Fibroblast of skin of left biceps (primary cell): ENCODE measurements at places on chromosomes 2 and 18.

- no peak for DNase-seq
Observed at GRCh38 chr2:105858868-105859693, 114.4 kb downstream of the NCK2 start.

DNA sequence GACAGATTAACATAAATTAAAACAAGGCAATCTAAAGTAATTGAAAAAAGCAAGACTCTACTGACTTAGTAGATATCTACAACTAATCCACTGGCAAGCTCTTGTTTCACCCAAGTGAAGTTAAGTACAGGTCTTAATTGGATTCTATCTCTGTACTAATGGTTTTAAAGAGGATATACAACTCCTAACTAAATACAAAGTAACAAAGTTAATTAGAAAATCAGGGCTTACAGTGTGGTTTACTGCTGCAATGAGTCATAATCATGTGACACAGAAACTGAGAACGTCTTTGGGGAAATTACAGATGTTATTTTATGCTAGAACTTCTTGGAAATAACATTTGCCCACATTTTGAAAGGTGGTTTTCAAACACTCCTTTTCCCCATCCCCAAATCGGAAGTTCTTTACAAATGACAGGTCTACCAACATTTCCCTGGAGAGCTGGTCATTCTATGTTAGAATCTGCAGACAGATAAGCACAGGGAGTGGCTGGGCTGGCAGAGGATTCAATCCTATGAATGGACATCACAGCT, 245.3 kb downstream of the STK39 start:
- DNase-seq = no peak

DNA sequence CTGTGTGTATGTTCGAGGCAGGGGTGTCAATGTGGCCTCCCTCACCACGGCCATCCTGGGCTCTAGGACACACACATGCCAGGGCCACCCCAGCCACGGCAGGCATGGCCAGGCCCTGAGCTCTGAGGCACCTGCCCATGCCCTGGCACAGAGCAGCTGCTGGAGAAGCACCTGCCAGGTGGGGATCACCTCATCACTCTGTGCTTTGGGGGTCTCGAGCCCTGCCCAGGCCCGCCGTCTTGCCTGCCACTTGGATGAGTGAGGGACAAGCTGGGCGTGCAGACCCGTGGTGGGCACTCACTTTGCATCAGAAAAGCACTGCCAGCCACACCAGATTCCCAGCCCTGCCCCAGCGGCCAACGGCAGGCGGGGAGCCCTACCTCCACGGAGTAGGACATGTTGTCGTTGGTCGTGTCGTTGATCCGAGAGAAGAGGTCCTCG, 33.1 kb downstream of the KIF1A start:
- no peak for DNase-seq

DNA sequence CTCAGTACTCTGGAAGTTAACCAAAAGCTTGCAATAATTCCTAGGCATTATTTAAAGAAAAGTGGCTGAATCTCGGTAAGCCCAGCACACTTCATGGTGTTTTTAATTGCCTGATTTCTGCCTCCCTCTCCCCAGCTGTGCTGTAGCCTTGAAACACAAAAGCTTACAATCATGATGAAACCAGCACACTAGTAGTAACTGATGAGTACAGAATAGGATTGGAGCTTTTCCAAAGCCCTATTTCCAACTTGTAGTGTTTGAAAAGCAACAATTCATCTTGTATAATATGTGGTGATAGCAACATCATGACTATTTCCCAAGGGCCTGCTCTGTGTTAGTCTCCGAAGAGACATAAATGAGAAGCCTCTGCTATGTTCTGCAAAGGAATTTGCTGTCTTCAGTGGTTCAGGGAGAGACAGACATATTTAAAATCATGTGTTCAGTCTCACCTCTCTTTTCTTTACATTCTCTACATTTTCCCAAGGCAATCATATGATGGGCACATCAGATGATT, 1015.0 kb downstream of the BCL11A start:
- DNase-seq = no peak

DNA sequence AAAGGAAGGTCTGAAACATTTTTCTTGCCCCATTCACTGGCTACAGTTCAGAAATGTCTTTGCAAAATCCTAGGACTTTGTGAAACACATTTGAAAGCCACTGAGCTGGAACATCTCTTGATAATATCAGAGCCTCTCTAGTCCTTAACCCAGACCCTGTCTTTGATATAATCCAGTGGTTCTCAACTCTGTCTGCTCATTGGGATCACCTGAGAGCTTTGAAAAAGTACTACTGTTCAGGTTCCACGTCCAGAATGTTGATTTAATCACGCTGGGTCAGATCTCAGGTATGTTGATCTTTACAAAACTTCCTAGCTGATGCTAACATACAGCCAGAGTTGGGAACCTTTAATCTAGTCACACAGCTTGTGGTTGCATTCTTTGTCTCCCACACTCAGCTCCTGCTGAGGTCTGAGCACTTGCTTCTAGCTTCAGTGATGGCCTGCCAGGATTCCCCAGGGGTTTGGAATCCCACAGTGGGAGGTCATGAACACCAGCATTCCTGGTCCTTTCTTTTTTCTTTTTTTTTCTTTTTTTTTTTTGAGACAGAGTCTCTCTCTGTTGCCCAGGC, 262.7 kb downstream of the SETBP1 start:
- DNase-seq = peak; percentile 62

DNA sequence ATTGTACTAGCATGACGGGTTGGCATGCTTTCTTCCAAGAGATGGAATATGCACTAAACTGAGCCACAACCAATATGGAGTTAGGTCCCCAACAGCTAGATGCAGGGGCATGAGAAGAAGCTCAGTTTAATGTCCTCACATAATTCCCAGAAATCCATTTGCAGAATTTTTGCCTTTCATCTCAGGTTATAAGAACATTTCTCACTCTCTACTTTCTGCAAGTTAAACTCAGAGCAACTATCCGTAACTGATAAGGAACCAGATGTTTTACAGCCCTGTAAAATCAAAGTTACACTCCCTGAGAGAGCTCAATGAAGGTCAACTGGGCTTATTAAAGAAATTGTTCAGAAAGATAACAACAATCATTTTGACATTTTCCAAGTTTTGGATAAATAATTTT, 30.7 kb downstream of the COPS8 start:
- no peak for DNase-seq

- DNase-seq = no peak
Observed at GRCh38 chr18:39994498-39994897, 1960.5 kb upstream of the PIK3C3 start.

GRCh38 chr2:159807183-159808031, 9.4 kb upstream of the CD302 start:
- DNase-seq = no peak

- DNase-seq = no peak
Observed at GRCh38 chr2:232741294-232741693, 35.1 kb downstream of the KCNJ13 start.

- DNase-seq = no peak
Observed at GRCh38 chr18:9996094-9996493, 82.3 kb downstream of the VAPA start.

DNA sequence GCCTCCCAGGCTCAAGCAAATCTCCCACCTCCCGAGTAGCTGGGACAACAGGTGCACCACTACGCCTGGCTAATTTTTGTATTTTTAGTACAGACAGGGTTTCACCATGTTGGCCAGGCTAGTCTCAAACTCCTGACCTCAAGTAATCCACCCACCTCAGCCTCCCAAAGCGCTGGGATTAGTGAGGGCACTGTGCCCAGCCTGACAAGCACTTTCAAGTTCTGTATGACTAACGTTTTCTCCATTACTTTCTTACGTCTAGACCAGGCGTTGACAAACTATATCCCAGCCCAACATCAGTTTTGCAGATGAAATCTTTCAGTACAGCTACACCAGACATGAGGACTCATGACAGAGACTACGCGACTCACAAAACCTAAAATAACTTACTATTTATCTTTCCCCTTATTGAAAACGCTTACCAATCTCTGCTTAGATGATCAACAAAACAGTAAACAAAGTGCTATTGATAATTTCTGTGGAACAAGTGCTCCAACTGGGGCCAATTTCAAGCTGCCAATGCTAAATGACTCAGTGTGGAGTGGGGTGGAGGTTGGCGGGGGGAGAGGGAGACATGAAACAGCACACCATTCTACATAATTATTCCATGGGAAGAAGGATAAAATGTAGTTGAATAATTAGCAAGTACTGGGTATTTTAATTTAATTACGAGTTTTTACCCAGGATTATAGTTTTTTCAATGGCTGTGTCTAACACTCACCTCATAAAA, 59.1 kb downstream of the SAP130 start:
- DNase-seq = no peak

- DNase-seq = no peak
Observed at GRCh38 chr2:17759805-17760204, 5.9 kb downstream of the GEN1 start.

DNA sequence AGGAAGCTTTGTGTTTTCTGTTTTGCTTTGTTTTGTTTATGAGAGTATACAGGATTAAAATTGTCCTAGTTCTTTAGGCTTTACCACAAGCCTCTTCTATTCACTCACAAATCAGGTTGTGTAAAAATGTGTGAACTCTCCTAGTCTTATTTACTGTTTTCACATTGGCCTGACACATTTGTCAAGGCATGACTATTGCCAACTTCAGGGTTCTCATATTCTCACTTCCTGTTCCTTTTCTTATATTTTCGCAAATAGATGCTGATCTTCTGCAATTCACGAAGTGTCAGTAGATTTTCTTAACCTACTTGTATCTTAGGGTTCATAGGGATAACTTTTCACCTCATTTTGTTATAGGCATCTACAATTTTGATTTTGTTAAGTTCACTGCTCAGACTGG, 67.1 kb downstream of the CCDC102B start:
- DNase-seq = no peak

DNA sequence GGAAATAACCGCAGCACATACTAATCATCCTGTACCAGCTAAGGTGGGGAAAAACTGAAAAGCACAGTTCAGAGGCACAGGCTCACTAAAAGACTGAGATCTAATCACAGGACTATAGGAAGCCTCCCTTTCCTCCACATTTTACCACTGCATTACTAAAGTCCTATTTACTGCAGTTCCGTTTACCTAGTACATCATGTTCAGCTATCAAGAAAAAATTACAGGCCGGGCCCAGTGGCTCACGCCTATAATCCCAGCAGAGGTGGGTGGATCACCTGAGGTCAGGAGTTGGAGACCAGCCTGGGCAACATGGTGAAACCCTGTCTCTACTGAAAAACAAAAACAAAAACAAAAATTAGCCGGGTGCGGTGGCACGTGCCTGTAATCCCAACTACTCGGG, 11.0 kb upstream of the NBEAL1 start:
- no peak for DNase-seq

DNA sequence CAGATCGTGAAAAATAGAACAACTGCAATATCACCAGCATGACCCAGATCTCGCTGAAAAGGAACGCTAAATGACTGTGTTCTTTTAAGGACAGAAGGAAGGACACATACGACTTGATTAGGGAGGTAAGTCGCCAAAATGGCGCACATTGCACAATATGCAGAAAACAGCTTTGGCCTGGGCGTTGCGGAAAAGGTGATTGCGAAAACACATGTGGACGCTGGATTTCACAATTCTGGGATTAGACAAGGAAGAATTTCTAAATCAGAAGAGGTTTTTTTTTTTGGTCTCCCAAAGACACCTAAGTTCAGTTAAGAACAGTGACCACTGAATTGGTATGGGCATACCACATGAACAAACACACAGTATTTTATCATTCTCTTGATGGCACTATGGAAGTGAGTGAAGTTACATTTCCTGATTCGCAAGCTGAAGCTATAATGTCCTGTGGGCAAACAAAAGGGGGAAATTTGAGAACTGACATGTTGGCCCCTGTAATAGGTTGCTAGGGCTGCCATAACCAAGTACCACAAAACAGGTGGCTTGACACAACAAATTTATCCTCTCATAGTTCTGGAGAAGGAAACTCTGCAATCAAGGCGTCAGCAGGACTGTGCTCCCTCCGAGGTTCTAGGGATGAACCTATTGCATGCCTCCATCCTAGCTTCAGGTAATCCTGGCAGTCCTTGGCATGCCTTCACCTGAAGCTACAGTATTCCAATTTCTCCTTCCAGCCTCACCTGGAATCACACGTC, 25.8 kb upstream of the ERICH2 start:
- no peak for DNase-seq

DNA sequence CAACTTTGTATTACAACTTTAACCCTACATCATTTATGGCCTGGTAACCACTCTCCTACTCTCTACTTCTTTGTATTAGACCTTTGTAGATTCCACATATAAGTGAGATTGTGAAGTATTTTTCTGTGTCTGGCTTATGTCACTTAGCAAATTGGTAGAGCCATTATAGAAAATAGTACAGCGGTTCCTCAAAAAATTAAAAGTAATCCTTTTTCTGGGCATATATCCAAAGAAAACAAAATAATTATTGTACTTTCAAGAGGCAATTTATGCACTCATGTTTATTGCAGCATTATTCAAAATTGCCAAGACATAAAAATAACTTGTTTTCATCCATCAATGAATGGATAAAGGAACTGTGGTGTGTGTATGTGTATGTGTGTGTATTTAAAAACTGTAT, 537.5 kb upstream of the FSIP2 start:
- no peak for DNase-seq

GRCh38 chr18:55376387-55376786, 211.6 kb downstream of the TCF4 start:
- no peak for DNase-seq

DNA sequence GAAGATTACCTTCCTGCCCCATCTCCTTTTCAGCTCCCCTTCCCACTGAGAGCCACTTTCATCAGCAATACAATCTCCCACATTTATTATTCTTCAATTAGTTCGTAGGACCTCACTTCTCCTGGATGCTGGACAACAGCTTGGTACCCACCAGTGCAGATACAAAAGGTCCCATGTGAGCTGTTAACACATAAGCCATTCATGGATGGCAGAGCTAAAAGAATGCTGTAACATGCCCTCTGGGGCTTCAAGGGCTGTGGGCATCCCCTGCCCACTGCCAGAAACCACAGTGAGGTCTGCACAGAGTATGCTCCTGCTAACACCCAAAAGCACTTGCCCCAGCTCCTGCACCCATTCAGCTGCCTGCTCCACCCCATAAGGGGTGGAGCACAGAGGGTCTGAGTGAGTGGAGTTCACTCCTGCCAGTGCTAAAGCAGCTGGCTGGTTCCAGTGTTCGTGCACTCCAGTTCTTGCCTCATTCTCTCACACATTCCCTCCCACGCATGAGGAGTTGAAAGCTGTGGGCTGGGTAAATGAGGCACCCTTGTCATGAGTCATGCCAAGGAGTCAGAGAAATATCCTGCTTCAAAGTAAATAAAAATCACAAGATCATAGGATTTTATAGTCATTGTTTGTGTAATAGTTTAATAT, 305.9 kb upstream of the TMEFF2 start:
- DNase-seq = no peak

- DNase-seq = peak; percentile 30
Observed at GRCh38 chr2:160752475-160753330, 259.1 kb upstream of the RBMS1 start.
